ENCODE measurements at places on chromosomes 4 and X.

GRCh38 chr4:110247591-110247990 lies 49.2 kb upstream of the ELOVL6 start:
- DNase-seq: no peak

GRCh38 chrX:151902813-151903591 lies 9.7 kb upstream of the MAGEA4 start:
- peak; percentile 13 for DNase-seq

- no peak for DNase-seq
These were observed 170.4 kb upstream of the TET2 start for GRCh38 chr4:104976262-104976661.

DNA sequence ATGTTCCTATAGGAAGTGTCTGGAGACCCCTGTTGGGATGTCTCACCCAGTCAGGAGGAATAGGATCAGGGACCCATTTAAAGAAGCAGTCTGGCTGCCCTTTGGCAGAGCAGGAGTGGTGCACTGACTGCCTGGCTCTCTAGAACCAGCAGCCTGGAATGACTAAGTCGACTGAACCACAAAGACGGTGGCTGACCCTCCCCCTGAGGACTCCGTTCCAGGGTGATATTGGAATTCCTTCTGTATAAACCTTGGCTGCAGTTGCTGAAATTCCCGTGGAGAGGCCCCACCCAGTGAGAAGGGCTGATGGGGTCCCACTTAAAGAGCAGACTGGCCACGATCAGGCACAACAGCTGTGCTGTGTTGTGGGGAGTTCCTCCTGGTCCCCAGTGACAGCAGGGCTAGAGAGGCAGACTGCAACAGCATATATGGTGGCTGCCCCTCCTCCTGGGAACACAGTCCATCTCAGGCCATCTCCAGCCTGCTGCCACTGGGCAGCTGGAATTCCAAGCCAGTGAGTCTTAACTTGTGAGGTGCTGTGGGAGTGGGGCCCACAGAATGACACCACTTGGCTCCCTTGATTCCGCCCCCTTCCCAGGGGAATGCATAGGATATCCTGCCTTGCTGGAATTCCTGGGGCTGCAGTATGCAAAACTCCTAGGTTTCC lies 41.8 kb upstream of the RLIM start:
- no peak for DNase-seq

DNA sequence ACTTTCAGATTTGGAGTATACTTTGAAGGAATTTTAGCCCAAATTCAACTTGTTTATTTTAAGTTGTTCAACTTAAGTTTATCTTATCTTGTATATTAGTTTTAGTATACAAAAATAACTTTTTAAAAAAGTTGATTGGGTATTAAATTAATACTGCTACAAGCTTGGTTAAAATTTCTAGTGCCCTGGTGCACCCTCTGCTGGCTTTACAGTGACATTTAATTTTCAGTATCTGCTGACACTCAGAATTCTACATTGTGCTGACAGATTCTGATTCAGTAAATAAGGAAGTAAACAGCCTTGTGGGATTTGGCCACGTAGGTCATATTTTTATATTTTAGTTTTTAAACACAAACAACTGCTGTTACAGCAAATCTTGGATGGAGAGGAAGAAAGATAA lies 2.9 kb downstream of the EDA start:
- DNase-seq: no peak

DNA sequence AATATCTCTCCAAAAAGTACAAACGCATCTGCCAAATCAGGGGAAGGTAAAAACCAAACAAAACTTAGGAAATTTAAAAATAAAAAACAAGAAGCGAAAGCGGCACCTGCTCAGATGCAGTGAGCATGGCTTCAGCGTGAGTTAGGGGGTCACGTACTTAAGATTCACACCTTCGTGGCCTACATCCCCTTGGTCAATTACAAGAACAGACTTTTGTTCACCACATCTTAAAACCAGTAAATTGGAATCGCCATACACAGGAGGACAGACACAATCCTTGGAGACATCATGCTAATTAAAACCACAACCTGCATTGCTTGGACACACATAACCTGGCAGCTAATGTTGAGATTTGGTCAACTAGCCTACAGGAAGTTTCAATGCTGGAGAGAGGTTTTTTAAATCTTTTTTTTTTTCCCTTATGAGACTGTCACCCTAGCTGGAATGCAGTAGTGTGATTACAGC lies 12.5 kb upstream of the SEL1L3 start:
- no peak for DNase-seq

DNA sequence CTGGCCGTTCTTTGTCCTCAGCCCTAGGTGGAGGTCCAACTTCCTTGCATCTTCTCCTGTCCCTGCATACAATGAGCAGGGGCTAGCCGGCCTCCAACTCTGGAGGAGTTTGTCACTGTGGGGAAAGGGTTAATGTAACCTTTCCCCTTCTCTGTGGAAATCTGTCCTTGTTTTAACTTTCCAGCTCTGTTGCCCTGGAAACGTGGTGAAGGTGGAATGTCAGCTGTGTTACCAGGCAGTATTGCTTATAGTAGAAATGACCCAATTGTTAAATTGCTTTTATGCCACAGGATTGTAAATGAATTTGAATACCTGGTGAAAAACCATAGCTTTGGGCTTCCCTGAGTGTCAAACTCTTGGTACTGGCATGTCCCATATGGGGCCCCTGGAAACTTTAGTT lies 131.6 kb upstream of the SCML1 start:
- DNase-seq: no peak

DNA sequence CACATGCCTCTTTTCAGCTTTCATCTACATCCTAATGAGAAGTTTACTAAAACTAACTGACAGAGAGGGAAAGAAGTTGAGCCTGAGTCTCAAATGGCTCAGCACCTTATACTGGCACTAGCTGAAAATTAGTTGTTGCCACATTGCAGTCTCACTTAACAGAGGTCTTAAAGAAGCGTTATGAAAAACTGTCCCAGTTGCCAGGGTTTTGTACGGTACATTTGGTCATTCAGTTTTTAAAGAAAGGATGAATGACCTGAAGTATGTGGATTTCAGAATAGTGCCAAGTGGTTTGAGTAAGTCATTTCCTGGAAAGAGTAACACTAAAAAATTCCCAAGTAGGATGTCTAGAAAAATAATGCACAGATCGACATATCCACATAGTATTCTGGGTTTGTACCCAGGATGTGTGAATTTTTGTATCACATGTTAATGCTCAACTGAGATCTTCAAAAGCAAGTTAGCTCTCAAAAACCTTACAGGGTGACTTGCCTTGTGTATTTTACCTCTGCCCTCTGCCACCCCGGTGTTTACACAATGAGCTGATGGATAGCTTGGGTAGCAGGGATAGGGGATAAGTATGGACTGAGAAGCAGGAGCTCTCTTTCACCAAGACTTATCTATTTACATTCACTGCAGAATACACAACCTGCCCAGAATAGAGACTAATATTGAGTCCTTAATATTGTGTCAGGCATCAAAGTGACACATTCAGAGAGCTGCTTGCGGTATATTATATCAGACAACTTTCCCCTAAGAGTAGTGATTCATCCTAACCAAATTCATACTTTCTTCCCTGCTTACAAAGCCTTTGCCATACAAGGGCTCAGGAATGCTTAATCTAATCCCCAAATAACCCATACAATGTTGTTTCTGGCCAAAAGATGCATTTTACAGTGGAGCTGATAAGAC lies 1075.7 kb upstream of the PABPC4L start:
- DNase-seq: no peak

- DNase-seq: no peak
These were observed 649 bp upstream of the VBP1 start for GRCh38 chrX:155215443-155216178.

DNA sequence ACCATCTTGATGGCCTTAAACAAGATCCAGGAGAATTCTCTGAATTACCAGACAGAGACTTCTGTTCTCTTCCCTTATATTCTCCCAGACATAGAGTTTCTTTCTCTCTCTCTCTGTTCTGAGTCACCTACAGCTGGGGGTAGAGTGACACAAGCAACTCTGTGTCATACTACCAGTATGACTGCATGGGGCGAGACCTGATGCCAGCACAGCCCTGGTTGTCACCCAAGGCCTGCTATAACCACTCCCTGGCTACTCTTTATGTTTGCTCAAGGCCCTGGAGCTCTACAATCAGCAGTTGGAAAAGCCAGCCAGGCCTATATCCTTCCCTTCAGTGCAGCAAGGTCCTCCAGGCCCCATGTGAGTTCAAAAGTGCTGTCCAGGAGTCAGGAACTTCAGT lies 114.2 kb upstream of the TENT5D start:
- DNase-seq: no peak

GRCh38 chr4:19051831-19052230 lies 1030.3 kb upstream of the LCORL start:
- no peak for DNase-seq

DNA sequence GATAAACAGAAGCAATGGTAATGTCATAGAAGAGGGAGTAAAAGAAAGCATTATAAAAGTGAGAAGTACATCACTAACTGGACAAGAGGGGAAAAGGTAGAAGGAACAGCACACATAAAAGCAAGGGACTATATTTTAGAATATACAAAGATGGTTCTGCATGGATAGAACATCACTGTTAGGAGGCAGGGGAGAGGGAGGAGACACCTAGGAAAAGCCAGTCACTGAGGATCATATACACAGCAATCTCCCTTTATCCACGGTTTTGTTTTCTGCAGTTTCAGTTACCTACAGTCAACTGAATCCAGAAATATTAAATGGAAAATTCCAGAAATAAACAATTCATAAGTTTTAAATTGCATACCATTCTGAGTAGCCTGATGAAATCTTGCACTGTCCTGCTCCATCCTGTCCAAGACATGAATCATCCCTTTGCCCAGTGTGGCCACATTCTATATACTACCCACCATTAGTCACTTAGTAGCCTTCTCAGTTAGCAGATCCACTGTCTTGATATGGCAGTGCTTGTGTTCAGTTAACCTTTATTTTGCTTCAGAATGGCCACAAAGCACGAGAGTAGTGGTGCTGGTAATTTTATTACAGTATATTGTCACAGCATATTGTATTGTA lies 74.2 kb downstream of the PPA2 start:
- DNase-seq: no peak

GRCh38 chr4:107900508-107900907 lies 30.8 kb upstream of the CYP2U1 start:
- no peak for DNase-seq

- no peak for DNase-seq
These were observed 237.5 kb downstream of the HNRNPD start for GRCh38 chr4:82136161-82136801.

- DNase-seq: no peak
These were observed 311.2 kb downstream of the DHX15 start for GRCh38 chr4:24273136-24273535.

DNA sequence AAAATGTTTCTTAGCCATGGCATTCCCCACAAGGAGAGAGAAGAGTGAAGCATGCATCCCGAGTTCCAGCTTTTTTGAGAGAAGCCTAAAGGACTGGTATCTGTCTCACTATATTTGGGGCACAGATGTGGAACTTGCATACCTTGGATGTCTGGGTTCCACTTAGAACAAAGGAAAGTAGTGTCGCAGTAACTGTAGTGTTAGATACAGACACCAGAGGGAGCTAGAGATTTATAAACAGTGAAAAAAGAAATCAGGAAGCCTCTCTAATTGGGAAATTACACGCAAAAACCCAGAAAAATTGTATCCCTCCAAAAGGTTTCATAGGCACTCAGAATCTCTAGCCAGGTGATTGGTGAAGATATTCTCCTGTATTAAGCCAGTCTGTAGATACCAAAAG lies 34.4 kb downstream of the AGTR2 start:
- no peak for DNase-seq

DNA sequence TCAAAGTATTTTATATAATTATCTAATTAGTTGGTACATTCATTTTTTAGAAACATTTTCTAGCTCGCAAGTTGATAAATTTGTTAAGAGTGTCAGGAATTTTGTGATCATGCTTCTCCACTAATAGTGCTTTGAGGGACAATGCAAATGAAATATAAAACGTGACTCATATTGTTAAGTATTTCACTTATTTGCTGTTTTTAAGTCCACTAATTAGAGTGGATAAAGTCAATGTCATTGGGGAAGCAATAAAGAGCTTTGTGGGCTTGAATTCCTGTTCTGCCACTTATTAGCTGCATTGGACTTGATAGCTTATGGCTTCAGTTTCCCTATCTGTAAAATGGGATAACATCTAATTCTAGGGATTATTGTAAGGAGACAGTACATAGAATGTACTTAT lies 26.5 kb upstream of the ANAPC4 start:
- no peak for DNase-seq

DNA sequence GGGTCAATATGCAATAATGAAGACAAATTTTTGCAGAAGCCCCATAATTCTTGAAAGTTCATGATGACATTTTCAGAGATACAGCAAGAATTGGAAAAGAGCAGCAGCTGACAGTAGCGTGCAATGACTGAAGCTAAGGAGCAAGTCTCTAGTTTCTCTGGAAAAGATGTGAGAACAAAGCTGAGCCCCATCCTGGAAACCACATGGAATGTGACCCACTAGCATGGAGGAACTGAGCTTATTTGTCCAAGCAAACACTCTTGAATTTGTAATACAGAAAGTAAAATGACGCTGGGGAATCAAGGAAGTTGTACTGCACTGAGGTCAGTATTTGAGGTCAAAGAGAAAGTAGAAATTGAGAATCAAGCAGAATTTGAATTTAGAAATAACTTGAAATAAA lies 1447.2 kb downstream of the FSTL5 start:
- no peak for DNase-seq

- no peak for DNase-seq
These were observed 108.3 kb upstream of the SLC4A4 start for GRCh38 chr4:71230271-71231128.

- DNase-seq: no peak
These were observed 74.1 kb downstream of the STARD8 start for GRCh38 chrX:68721546-68721945.

GRCh38 chr4:125315576-125316400 lies 1.0 kb downstream of the FAT4 start:
- peak; percentile 22 for DNase-seq

DNA sequence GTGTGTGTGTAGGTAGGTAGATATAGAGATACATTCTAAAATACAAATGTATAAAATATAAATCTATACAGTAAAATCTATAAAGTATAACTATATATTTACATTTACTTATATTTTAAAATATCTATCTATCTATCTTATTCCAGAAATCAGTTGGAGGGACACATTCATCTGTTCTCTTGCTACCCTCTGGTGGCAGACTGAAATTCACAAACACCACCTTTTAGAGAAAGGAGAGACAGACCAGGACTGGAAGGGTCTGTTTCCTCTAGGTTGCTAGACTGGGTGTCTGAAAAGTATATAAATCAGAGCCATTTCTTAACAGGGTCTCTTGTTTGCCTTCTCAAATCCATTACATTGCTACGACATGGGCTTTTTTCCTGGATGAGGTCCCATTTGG lies 343.0 kb downstream of the OPHN1 start:
- DNase-seq: no peak

DNA sequence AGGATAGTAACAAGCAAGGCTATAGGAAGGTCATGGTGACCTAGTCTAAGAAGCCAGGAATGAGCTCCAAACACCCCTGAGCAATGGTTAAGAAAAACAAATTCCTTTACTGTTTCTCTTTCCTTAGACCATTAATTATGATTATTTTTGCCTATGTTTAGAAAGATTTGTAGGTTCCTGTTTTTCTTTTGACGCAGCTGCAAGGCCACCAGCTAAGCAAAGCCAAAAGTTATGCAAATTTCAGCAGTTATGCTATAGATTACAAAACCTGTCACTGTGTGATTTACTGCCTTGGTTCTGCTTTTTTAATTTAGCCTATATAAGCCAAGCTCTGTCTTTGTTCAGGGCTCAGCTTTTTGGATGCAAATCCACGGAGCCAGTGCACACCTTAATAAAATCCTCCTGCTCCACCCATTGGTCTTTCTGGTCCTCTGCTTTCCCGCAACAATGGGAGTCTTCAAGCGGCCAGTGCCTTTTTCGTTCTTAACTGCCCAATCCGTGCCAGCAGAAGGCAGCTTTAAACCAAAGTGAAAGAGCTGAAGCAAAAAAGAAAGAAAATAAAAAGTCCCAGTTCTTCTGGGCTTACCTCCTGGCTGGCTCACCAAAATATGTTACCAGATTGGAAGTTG lies 1.4 kb upstream of the CEP135 start:
- no peak for DNase-seq

All from gastrocnemius medialis (tissue), 4 donors.